ENCODE measurements at places on chromosomes 11 and 22.

GRCh38 chr11:31872076-31872443, 60.9 kb upstream of the PAX6 start:
- DNase-seq: no peak

- DNase-seq: no peak
Observed at GRCh38 chr11:12754582-12755234, 80.5 kb downstream of the TEAD1 start.

- no peak for DNase-seq
Observed at GRCh38 chr11:27107548-27107947, 66.9 kb downstream of the BBOX1 start.

GRCh38 chr11:44789496-44789895, 62.7 kb downstream of the TSPAN18 start:
- no peak for DNase-seq

GRCh38 chr11:116415095-116415494, 357.7 kb downstream of the BUD13 start:
- DNase-seq: peak; percentile 91

GRCh38 chr22:42493393-42493792, 26.2 kb downstream of the RRP7A start:
- DNase-seq: no peak

GRCh38 chr11:8838248-8838647, 72.7 kb upstream of the AKIP1 start:
- no peak for DNase-seq

- no peak for DNase-seq
Observed at GRCh38 chr11:80586464-80586863, 1145.6 kb upstream of the TENM4 start.

DNA sequence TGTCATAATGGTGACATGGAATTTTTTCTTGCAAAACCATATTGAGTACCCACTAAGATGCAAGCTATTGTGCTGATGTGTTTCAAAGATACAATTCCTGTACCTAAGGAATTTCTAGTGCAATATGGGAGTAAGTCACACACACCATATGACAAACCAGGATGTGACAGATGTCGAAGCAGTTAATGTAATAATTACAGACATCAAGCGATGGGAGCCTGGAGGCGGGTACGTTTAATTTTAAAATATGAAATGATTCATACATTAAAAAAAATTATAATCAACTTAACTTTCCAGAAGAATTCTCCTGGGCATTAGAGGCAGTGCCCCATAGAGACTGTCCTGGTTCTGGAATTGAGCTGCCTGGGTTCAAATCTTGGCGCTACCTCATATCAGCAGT, 6.0 kb downstream of the SYCE3 start:
- DNase-seq: no peak

GRCh38 chr11:68251765-68252164, 20.0 kb downstream of the C11orf24 start:
- no peak for DNase-seq

GRCh38 chr11:72528121-72528520, 93.8 kb upstream of the CLPB start:
- no peak for DNase-seq

GRCh38 chr11:3206156-3206921, 12.3 kb downstream of the MRGPRG start:
- DNase-seq: no peak

DNA sequence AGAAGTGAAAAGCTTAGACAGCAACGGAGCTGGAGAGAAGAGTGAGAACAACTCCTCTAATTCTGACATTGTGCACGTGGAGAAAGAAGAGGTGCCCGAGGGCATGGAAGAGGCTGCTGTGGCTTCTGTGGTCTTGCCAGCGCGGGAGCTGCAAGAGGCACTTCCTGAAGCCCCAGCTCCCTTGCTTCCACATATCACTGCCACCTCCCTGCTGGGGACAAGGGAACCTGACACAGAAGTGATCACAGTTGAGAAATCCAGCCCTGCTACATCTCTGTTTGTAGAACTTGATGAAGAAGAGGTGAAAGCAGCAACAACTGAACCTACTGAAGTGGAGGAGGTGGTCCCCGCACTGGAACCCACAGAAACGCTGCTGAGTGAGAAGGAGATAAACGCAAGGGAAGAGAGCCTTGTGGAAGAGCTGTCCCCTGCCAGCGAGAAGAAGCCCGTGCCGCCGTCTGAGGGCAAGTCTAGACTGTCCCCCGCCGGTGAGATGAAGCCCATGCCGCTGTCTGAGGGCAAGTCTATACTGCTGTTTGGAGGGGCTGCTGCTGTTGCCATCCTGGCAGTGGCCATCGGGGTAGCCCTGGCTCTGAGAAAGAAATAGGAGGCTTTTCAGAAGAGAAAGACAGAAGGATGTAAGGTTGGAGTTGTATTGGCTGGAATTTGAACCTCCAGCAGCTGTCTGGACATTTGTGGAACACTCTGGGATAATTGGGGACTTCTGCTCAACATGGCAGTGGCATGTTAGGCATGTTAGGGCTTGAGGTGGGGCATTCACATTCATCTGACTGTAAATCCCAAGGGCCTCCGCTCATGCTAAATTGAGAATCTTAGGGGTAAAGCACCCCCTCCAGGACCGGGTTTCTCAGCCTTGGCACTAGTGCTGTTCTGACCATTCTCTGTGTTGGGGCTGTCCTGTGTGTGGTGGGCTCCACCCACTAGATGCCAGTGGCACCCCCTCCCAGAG, 47.1 kb downstream of the BID start:
- no peak for DNase-seq

DNA sequence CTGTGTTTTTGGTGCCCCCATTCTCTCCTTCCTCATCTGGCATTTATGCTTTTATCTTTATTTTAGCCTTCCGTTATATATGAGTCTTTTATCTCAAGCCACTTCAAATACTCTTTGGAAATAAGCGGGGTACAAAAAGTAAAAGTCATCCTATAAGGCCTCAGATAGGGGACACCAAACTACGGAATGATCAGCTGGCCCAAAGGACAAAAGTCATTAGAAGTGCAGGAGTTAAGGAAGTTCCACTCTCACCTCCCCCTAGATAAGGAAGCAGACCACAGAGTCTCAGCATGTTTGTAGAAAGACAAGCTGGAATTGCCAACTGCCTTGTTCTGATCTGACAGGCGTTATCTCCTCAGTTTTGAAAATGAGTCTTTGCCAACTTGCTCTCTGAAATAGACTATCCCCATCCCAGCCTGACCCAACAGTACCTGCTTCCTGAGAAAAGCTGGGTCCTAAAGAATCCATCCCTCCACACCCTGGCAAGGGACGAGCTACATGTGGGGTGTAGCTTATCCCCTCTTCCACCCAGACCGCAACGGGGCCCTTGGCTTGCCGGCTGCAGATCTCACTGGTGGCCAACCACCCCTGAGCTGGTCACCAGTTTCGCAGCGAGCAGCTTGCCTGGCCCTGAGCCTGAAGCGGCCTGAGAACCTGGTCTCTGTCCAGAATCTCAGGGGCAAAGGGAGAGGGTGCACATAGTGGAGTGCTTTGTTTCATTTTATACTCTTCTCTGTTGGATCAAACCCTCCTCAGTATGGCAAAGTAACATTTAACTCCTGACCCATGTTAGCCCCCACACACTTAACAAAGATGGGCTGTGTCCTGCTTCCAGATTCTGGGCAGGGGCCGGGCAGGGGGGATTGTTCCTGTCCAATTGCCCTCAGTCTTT, 13.8 kb downstream of the FADS2 start:
- no peak for DNase-seq

DNA sequence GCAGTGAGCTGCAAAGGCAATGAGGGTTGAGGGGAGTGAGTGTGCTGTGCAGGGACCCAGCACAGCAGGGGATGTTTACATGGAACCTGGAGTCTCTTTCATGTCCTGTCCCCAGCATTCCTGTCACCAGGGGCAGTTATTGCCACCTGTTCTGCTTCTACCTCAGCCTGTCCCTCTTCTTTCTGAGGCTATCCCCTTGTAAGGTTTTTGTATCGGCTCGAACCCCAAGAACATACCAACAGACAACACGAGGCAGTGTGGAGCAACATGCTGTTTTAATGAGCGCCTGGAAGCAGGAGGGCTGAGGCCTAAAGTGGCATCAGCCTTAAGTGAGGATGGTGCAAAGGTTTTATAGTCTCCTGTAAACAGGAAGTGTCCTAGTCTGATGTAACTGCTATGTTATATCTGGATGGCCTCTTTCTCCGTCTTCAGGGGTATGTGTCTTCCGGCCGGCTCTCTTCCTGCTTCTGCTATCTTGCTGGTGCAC, 3.9 kb downstream of the SCGB2A2 start:
- peak; percentile 51 for DNase-seq

DNA sequence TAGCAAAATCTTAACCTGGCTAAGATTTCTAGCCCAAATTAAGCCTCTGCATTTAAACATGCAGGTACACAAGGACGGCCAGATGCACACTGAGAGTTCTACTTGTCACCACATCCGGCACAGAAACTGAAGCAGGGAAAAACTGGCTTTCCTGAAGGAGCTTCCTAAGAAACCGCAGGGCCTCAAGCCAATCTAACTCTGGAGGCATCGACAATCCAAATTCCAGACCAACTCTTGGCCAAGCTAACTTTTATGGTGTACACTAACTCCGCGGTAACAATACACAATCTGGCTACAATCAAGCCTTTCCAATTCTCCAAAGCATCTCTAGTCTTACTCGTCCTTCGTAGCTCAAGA, 1.2 kb downstream of the MSANTD2 start:
- DNase-seq: peak; percentile 78

- no peak for DNase-seq
Observed at GRCh38 chr22:43172191-43172590, 14.7 kb downstream of the TTLL12 start.

- DNase-seq: no peak
Observed at GRCh38 chr22:37491559-37492427, 5.6 kb upstream of the MFNG start.

DNA sequence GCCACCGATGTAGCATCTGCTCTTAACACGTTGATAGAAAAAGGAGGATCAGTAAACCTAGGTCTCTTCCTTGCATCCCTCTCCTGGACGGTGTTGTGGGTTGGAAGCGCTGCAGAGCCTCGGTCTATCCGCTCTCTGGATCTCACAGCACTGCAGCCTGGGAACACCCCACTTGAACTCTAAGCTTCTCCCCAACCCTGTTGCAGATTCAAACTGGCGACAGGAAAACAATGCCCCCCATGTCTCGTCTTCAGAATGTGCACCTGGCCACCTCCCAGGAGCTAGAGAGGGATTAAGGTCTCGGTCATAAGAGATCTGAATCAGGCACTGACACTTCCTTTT, 454 bp downstream of the TMEM218 start:
- DNase-seq: peak; percentile 61

DNA sequence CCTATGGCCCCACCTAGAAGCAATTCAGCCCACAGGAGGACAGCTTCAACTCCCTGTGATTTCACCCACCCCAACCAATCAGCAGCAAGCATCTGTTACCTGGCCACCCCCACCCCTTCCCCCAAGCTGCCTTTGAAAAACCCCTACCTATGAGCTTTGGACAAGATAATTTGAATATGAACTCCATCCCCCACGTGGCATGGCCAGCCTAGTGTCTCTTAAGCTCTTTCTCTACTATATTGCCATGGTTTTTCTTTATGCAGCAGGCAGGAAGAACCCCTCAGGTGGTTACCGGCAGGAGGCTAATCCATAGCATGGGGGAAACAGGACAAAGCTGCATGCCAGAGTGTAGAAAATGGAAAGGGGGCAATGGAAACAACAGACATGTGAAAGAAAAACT, 29.0 kb downstream of the CTSC start:
- DNase-seq: peak; percentile 61

DNA sequence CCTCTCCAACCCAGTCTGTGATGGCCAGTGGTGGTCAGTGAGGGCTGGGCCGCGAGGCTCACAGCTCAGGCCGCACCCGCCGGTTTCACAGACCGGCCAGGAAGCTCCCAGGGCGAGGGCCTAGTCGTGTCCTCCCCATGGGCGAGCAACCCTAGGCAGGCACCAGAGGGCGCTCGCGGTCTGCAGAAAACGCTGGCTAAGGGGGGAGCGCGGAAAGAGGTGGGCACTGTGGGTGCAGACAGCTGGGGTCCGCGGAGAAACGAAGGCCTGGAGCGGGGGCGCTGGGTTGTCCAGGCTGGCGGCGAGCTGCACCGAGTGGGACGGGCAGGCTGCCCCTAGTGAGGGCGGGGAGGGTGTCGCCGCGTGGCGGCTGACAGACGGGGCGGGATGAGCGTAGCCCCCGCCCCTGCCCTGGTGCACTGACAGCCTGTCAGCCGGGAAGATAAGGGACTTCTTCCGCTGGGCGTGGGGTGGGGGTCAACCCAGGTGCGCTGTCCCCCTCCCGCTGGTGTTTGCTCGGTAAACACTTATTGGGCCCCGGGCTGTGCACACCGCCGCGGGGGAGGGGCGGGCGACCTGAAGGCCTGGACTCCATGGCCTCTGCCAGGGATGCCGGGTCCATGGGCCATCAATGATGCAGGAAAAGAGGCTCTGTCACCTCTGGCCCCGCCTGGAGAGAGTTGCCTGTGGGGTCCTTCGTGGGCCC, 7.5 kb downstream of the GP1BB start:
- peak; percentile 66 for DNase-seq

DNA sequence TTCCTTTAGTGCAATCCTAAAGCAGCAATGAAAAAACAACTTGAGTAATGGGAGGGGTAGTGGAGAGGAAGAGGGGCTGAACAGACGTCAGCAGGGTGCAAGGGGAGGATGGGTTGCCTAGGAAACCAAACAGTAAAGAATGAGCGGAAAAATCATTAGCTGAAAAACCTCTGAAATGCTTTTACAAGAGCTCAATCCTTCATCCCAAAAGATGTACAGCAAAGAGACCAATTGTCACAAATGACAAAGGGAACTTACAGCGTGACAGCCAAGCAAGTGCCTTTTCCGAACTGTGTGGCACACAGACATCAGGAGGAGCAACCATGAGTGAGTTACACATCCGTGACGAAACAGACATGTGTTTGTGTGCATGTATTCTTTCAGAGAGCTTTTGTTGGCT, 104.6 kb downstream of the SIK3 start:
- DNase-seq: peak; percentile 69

GRCh38 chr11:44120169-44120568, 24.7 kb downstream of the EXT2 start:
- DNase-seq: peak; percentile 21

DNA sequence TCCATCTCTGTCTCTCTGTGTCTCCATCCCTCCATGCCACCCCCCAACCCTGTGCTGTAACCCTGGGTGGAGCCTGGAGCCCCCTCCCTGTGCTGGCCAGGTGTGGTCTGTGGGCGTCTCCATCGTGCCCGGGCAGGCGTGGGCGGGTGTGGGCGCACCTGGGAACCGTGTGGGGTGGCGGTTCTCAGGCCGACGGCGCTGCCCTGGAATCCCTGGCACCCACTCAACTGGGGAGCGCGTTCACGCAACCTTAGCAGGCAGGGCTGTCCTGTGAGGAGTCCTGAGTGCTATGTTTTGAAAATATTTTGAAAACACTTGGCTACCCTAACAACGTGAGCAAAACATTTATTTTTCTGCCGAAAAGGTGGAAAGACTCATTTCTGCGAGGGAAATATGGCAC, 4.7 kb downstream of the TNNT3 start:
- no peak for DNase-seq

GRCh38 chr11:77019976-77020595, 14.1 kb upstream of the B3GNT6 start:
- no peak for DNase-seq

GRCh38 chr11:60996381-60997138, 25.1 kb downstream of the CD6 start:
- no peak for DNase-seq

Measured in mesendoderm (in vitro differentiated cells).